Activated naive CD4-positive, alpha-beta T cell (primary cell): ENCODE measurements at places on chromosomes 2 and 18.

DNA sequence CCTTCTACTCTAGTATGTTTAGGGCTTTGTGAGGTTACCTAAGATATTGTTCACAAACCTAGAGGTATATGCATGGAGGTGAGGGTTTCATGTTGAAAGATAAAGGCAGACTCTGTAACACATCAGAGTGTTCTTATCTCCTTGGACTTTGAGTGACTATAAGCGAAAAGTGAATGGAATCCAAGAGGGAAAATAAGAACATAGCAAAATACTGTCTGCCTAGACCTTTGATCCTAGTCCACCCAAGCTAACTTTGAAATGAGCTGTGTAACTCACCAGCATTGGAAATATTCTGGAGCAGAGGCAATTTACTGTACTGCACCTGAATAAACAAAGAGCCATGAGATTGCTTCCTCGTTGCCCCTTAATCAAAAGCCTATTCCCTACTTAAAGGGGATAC, 28.2 kb upstream of the GALNT1 start:
- no peak for DNase-seq

DNA sequence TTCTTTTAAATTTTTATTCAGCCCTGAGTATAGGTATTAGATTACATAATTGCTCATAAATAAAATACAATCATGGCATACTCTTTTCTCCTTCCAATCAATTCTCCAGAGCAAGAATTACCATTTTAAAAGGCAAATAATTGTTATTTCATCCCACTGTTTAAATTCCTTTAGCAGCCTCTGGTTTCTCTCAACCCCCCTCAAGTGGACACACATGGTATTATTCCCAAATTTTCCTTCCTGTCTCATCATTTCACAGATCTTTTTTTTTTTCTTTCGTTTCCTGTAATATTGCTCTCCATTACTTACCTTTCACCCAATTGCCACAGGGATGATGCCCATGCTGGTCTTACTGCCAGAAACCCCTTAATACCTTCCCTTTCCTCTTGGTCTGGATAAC, 385.2 kb downstream of the RIT2 start:
- DNase-seq: no peak

DNA sequence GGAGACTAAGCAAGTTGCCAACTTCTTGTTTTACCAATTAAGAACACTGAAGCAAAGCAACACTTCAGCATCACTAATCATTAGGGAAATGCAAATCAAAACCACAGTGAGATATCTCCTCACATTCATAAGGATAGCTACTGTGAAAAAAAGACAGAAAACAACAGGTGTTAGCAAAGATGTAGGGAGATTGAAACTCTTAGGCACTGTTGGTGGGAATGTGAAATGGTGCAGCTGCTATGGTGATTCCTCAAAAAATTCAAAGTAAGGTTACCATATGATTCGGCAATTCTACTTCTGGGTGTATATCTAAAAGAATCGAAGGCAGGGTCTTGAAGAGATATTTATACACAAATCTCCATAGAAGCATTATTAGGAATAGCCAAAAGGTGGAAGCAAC, 8.6 kb upstream of the PRKD3 start:
- DNase-seq: no peak

GRCh38 chr18:79421275-79421857, 25.6 kb downstream of the NFATC1 start:
- DNase-seq: no peak

DNA sequence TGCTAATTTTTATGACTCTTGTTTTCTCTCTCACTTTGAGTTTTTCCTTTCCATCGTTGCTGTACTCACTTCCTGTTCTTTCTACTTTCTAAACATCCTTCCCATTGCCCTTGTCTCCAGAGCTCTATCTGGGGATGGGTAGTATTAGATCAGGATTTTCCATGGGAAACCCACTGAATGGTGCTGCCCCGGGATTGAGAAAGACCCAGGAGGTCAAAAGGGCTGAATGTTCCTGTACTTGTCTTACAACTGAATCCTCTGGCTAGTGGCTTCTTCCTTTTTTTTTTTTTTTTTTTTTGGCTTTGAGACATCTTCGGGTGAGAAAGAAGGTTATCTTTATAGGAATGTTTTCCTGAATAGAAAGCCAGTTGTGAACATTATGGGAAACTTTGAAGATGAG, 364.8 kb upstream of the SLC14A2 start:
- no peak for DNase-seq

- no peak for DNase-seq
Measured at GRCh38 chr18:5057386-5058348, 139.4 kb downstream of the AKAIN1 start.

DNA sequence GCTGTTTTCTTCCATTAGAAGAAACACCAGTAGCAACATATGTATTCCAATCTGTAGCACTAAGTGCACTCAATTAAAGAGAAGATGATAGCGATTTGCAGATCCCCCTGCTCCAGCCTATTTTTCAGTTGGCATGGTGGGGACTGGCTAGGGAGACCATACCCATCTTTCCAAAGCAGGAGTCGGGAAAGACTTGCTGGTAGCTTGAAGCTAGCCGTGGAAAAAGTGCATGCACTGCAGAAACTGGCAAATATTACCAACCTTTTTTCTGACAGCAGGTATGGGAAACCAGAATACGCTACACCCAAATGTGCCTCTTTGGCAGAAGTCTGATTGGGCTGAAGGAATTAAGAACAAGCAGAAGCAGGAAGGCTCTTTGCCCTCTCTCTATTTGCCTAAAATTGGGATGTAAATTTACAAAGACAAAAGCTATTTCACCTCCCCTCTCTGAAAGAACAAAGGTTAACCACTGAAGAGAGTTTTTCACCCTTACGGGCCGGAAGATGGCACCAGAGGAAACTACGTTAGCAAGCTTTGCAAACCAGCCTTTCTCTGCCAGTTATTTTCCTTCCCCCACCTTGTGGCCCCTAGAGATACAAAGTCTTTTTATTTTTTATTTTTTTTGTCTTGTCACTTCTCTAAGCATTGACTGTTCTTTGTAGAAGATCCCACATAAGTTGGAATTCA, 273.1 kb downstream of the DLGAP1 start:
- no peak for DNase-seq

- no peak for DNase-seq
Measured at GRCh38 chr2:170503971-170504809, 210.9 kb upstream of the SP5 start.

- DNase-seq: no peak
Measured at GRCh38 chr2:237201461-237202287, 116.0 kb downstream of the COPS8 start.

DNA sequence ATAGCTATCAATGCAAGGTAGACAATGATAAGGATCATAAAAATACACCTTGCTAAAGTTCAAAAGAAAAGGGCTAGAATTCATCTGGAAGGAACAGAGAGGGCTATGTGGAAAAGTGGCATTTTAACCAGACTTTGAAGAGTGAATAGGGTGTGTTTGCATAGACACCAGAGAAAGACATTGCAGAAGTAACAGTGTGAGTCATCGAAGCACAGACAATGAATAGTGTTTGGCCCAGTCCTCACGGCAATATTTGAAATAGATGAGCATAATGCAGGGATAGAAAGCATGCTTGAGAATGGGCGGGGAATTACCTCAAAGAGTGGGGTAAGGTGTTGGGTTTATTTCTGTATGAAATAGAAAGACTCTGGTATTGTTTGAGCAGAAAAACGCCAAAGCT, 24.2 kb downstream of the MYT1L start:
- no peak for DNase-seq

GRCh38 chr2:99957332-99958133, 184.9 kb downstream of the AFF3 start:
- no peak for DNase-seq

GRCh38 chr18:37710726-37711125, 145.1 kb upstream of the CELF4 start:
- DNase-seq: no peak

GRCh38 chr18:8513249-8513648, 96.0 kb upstream of the RAB12 start:
- no peak for DNase-seq

- DNase-seq: no peak
Measured at GRCh38 chr2:237624565-237624964, 2.8 kb upstream of the LRRFIP1 start.

GRCh38 chr2:159982270-159982669, 80.1 kb downstream of the PLA2R1 start:
- no peak for DNase-seq

DNA sequence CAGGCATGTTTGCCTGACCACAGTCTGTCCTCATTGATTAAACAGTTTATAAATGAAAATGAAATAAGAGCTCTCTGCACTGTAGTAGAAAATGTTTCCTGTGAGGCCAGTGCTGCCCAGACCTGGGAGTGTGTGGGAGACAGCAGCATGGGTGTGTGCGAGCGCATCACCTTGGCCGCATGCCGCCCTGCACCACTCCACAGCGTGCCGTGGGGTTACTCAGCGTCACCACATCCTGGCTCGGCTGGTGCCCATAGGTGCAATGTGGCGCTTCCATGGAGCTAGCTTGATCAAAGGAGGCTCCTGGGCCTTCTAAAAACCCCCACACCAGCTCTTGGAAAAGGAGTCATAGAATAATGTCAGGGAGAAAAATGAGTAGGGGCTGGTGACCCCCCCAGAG, 76.0 kb upstream of the EPC2 start:
- DNase-seq: no peak

- DNase-seq: no peak
Measured at GRCh38 chr2:42340045-42340937, 20.7 kb downstream of the COX7A2L start.

- DNase-seq: no peak
Measured at GRCh38 chr2:191311627-191312026, 66.4 kb downstream of the MYO1B start.

DNA sequence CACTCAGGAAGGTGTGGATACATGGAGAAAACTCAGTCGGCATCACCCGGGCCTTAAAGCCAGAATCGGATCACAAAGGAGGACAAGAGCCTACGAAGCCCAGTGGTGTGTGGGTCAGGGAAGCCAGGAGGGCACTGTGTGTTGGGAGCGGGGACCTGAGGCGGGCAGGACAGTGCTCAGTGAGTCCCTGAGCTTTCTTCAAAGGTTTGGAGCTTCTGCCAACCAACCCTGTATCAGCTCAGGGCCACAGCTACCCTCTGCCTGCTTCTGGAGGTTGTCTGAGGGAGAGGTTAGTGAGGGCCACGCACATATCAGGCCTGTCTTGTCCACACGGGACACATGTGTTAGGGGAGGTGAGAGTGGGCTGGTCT, 52.4 kb downstream of the DYSF start:
- no peak for DNase-seq

DNA sequence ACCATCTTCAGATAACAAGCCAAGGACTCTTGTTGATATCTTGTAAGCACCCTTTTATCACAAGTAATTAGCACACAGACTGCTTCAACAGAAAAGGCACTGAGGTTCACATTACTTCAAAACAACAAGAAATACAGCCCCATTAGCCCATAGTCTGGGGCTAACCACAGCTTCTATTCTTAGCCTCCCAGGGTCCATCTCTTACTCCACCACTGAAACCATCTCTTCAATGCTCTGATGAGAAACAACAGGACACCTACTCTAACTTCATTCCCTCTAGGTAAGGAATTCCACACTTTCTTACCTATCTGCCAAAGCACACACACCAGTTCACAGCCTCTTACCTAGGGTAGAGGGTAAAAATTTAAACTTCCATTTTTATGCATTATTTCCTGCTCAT, 26.4 kb upstream of the CYTIP start:
- DNase-seq: no peak

DNA sequence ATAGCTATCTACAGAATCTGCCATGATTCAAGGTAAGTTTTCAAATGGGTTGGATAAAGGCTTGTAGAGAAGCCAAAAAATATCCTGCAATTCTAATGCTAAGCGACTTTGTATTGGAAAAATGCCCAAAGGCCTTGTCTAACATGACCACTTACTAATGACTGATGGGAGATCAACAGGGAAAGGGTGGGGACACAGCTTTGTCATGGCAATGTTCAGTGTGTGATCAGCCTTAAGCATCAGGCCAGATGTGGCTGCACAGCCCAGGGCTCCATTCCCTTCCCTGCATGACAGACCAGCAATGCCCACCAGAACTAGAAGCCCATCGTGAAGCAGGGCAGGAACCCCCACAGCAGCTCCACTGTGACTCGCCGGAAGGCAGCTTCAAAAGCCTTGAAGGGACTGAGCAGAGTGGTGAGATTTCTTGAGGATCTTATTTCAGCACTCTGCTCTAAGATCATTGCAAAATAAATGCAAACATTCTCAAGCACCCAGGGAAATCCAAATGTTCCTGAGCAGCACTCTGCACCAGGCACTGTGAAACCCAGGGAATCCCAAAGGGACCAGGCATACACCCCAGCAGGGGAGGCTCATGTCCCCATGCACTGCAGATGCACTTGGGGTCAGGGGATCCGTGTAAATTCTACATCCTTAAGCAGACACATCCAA, 517.9 kb upstream of the SMIM21 start:
- no peak for DNase-seq

GRCh38 chr18:9753846-9754245, 45.7 kb downstream of the RAB31 start:
- DNase-seq: no peak

DNA sequence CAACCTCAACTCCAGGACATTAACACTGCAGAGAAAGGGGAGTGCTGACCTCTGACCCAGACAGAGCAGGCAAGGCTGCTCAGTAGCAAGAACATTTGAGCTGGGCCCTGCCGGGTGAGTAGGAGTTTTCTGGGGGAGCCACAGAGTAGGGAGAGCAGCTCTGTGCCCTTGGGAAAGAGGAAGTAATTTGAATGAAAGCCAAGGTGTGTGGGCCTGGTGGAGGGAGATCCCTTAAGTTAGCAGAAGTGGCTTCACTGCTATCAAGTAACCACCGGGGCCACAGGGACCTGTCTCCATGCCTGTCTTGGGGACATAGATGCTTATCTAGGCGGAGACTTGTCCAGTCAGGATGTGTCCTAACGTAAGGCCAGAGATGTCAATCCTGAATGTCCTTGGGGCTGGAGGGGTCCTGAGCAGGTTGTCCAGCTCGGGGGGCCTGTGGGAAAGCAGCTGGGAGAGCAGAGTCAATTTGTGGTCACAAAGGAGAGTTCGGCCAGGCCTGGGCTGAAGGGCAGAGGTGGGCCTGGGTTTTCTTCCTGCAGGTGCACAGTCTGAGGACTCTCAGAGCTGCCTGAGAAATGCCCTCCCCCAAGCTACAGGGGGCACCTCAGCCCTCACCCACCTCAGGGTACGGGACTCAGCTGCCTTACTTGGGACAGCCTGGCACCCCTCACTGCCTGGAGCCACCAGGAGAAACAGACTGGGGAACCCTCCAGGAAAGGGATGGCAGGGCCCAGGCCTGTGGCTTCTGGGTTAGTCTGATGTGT, 15.0 kb upstream of the OTOF start:
- no peak for DNase-seq

GRCh38 chr2:231167745-231168459, 30.5 kb upstream of the ARMC9 start:
- DNase-seq: no peak

GRCh38 chr2:23387221-23387550, 2.2 kb downstream of the KLHL29 start:
- DNase-seq: no peak

DNA sequence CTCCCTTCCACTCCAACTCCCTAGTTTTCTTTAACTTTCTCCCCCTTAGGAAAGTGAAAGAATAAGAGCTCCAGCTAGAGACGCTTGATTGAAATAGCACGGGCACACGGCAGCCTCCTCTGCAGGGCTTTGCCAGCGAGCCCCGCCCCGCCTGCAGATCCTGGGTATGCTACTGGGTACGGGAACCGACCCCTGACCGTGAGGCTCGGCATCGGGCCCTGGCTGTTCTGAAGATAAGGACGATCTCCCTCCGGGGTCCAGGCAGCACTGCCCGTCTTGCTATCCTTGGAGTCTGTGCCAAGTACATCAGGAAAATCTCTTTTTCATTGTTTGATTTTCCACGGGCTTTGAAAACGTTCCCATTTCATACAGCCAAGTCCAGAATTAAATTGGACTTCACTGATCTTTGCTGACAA, 284.5 kb downstream of the MTX2 start:
- peak; percentile 31 for DNase-seq
